Activated gamma-delta T cell treated with Interleukin-2 at 50 U/mL for 16 hours (primary cell): ENCODE measurements at places on chromosomes 3 and 15.

GRCh38 chr15:68617001-68617400 is 38.2 kb downstream of the CORO2B start:
- no peak for DNase-seq

- DNase-seq = no peak
These were observed 58.0 kb upstream of the ULK4 start for GRCh38 chr3:42019953-42020260.

GRCh38 chr3:169666076-169666375 is 2.5 kb upstream of the MECOM start:
- no peak for DNase-seq

DNA sequence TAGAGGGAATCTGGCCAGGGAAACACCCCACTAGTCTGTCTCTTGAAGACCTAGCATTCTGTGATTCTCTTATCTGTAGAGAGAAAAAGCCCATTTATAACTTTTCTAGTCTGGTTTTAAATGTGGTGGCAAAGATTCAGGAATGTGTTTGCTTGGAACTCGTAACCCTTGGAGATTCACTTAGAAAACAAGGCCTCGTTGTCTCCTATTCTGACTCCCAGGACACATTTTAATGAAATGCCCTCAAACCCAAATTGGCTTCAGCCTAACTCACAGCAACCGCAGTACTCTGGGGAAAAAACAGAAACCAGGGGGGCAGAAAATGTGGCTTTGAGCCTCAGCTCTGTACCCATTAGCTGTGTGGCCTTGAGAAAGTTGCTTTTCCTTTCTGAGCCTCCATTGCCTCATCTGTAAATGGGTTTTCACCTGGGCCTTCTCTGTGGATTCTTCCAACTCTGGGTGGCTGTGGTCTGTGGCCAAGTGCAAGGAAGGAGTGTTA is 36.5 kb downstream of the RPLP1 start:
- DNase-seq = no peak

- DNase-seq = no peak
These were observed 134.6 kb upstream of the TP63 start for GRCh38 chr3:189496375-189497138.

DNA sequence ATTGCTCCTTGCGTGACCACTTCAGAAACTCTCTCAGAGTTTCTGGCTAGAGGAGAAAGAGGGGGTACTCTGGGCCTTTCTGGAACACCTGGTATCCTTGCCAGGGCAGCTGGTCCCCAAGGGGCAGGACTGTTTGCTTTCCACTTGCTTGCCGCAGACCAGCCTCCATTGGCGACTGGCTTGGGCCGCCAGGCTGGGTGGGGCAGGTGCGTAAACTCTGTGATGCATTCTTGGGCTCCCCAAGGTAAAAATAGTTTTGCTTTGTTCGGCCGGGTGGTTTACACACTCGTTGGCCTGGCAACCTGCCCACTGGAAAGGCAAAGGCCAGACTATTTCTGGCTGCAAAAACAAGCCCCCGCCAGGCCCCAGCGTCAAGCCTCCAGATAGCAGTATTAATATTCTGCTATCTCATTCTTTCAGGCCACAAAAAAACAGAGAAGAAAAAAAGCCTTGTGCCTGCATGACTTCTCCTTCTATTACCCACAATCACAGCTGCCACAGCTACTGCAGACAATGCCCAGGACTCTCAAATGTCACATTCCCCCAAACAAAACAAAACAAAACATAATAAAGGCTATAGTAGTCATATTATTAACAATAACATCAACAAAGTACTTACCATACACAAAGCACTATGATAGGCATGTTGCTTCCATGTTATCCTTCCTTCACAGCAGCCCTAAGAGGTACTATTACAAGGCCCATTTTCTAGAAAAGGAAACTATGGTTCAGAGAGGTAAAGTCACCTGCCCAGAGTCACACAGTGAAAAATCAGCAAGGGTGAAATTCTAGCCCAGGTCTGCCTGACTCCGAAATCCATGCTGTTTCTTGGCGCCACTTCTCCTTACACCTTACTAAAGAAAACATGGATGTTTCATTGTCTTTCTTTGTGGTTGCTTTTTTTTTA is 14.0 kb upstream of the SSUH2 start:
- DNase-seq = no peak

- DNase-seq = no peak
These were observed 4.6 kb upstream of the ALCAM start for GRCh38 chr3:105362021-105362665.

DNA sequence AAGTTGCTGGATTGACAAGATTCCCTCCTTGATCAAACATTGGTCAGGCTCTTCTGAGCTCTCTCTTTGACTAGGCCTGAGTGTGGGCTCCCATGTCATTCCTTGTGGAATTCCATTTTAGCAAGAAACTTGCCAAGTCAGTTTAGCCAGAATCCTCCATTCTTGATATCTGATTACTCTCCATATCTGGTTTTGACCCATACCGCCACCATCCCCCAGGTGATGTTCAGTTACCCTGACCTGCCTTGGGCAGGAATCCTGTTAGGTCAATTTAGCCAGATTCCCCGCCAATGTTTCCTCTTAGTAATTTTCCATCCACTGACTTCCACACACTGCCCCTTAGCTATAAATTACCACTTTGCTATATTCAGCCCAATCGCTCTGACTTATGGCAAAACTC is 1.0 kb upstream of the PCCB start:
- no peak for DNase-seq

DNA sequence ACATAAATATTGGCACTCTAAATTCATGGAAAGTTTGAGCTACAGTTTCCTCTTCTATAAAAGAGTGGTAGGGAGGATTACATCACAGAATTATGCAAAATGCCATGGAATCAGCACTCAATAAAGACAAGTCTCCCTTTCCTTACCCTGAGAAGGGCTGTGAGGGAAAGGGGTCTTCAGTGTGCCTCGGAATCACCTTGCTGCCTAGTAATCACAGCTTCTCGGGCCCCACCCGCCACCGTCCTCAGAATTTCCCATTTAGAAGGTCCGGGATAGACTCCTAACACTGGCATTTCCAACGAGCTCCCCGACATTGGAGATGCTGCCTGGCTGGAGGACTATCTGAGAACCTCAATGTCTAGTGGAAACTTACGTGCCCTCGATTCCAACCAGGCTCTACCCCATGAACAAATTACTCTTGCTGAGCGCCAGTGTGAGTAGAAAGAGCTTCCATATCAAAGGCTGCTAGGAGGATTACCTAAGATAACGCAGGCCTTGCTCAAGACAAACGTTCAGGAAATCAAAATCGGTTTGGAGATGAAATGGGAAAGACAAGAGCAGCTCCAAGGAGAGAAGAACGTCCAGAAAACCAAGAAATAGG is 92.1 kb upstream of the CHD2 start:
- no peak for DNase-seq

- no peak for DNase-seq
These were observed 259.6 kb upstream of the UBE2E1 start for GRCh38 chr3:23546181-23546580.

DNA sequence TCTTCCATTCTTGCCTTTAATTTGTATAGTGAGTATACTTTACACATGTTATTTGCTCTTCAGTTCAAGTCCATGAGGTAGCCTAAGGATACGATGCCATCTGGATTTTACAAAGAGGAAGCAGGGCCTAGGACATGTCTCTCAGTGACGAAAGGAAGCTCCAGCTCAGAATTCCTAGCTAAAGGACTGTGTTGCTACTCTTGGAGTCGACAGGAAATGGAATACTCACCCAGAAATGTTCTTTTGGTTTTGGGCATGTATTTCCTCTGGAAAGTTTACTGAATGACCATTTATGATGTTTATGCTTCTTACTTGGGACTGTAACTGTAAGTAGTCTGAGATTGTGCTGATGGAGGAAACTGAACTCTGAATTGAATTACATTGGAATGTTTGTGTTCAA is 12.5 kb downstream of the OXNAD1 start:
- no peak for DNase-seq

GRCh38 chr3:108106031-108106430 is 15.2 kb upstream of the CD47 start:
- DNase-seq = no peak

DNA sequence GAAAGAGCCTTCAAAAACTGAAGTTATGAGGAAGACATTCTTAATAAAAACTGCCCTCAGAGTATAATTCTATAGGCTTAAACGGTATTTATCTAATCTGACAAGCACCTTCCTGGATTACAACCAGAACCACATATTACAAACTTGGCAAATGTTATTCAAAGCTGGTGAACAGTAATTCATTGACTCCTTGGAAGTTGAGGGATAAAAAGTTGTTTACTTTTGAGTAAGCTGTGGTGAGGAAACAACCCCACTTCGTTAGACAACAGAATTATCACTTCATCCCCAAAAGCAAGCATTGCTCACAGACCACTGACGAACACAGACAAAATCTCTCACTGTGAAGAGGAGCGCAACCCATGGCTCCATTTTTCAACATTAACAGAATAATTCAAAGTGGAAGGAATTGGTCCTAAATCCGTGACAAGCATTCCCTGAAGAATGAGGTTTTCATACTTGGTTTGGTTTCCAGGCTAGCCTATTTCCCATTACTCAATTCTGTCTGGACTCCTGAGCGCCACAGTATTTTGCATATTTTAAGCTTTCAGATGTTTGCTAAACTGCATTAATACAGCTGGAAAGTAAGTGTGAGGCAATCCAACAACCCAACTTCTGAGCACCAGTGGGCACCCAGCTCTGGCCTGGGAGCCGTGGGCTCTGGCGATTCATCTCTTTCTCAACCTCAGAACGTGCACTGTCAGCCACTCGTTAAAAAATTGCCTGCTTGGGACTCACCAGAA is 32.7 kb downstream of the LRIG1 start:
- no peak for DNase-seq

DNA sequence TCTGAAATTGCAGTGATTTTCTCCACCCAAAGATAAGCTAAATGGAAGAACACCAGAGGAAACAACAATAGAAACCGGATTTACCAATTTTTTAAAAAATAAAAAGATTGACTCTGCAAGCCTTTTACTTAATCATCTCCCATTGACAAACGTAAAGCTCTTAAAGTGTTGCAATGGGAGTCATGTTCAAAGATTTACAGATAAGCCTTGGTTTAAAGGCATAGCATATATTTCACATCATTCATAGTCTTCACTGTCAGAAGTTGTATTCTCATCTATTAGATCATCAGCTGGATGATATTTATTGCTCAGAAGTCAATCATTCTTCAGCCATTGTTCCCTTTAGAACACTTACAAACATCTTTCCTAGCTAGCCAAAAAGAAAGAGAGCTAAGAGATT is 397.6 kb downstream of the GBE1 start:
- no peak for DNase-seq
